ENCODE measurements at places on chromosomes 16 and 17.

GRCh38 chr17:5118219-5118618 lies 2.4 kb downstream of the USP6 start:
- no peak overlapping the region for H3K4me3 ChIP-seq
- H3K27ac ChIP-seq: no peak overlapping the region
- no peak for DNase-seq

DNA sequence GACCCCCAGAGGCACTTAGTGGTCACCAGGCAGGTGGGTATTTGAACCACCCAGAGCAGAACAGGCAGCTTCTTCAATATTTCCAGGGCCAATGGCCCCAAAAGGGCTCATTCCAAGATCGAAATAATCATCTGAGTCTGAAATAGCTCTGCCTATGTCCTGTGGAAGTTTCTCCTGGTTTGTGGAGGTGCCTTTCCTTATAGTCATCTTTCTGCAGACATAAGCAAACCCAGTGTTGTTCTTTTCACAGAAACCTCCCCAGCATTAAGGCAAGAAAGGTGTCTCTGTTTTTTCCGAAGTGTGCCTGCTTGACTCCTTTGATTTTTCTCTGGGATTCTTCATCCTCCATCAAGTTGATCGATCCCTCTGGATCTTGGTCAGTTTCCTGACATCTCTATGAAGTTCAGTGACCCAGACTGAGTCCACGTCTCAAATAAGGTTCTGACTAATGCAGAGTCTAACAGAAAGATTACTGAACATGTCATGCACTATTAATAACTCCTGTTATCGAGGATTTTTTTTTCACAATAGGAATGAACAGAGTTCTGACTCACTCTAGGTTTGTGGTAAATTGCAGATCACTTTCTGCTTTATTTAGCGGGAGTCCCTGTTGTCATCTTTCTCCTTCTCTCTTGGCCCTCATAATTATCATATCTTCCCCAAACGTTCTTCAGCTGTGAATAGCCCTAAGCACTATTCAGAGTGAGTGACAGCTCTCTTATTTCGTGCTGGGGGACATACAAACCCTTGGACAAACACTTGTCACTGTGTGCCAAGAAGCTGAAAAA lies 1.5 kb downstream of the LRRC3C start:
- H3K27me3 ChIP-seq: no peaks in the 10 kb centered on the region
- H3K4me3 ChIP-seq: no peak overlapping the region
- peaks cover 2% of the 10 kb centered on the region for H3K36me3 ChIP-seq
- DNase-seq: peak; percentile 98
- H3K27ac ChIP-seq: peak overlapping the region; percentile 92

GRCh38 chr17:66970797-66971196 lies 6.3 kb downstream of the CACNG4 start:
- H3K4me1 ChIP-seq: peaks cover 4% of the 10 kb centered on the region
- peaks cover 86% of the 10 kb centered on the region for H3K27me3 ChIP-seq
- DNase-seq: no peak
- H3K36me3 ChIP-seq: no peaks in the 10 kb centered on the region
- H3K4me3 ChIP-seq: no peak overlapping the region

- no peaks in the 10 kb centered on the region for H3K27me3 ChIP-seq
- H3K27ac ChIP-seq: no peak overlapping the region
- no peaks in the 10 kb centered on the region for H3K4me1 ChIP-seq
- H3K36me3 ChIP-seq: no peaks in the 10 kb centered on the region
Measured at GRCh38 chr17:12909046-12909445, 108.8 kb downstream of the ELAC2 start.

GRCh38 chr17:8948462-8948861 lies 17.0 kb downstream of the PIK3R5 start:
- H3K27ac ChIP-seq: no peak overlapping the region
- no peaks in the 10 kb centered on the region for H3K36me3 ChIP-seq
- no peak for DNase-seq
- H3K4me3 ChIP-seq: no peak overlapping the region

GRCh38 chr17:66444031-66444430 lies 141.6 kb downstream of the PRKCA start:
- peaks cover 2% of the 10 kb centered on the region for H3K4me1 ChIP-seq
- peaks cover 3% of the 10 kb centered on the region for H3K36me3 ChIP-seq
- no peak for DNase-seq
- no peak overlapping the region for H3K27ac ChIP-seq
- no peaks in the 10 kb centered on the region for H3K27me3 ChIP-seq

GRCh38 chr16:26795184-26795583 lies 271.5 kb upstream of the C16orf82 start:
- no peak overlapping the region for H3K4me3 ChIP-seq
- DNase-seq: no peak
- H3K36me3 ChIP-seq: no peaks in the 10 kb centered on the region

GRCh38 chr16:14627078-14627477 lies 3.0 kb downstream of the PARN start:
- DNase-seq: peak; percentile 19
- no peak overlapping the region for H3K27ac ChIP-seq
- no peak overlapping the region for H3K4me3 ChIP-seq
- H3K4me1 ChIP-seq: peaks cover 3% of the 10 kb centered on the region
- H3K27me3 ChIP-seq: no peaks in the 10 kb centered on the region
- peaks cover 59% of the 10 kb centered on the region for H3K36me3 ChIP-seq

DNA sequence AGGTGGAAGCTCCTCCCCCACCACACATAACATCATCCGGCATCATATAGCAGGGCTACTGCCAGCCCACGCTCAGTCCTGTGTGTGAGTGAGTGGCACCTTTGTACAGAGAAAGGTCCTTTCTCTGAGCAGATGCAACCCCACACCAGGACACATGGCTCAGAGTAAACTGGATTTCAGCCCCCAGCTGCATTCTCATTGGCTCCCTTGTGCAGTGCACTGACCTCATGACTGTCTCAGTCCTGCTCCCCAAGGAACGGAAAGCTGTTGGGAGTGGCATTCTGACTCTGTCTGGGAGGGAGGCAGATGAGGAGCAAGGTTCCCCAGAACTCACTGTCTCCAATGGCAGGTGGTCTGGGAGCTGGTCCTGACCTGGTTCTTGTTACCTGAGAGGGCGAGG lies 244.1 kb downstream of the PHKB start:
- H3K27ac ChIP-seq: no peak overlapping the region
- no peaks in the 10 kb centered on the region for H3K27me3 ChIP-seq
- no peaks in the 10 kb centered on the region for H3K36me3 ChIP-seq

DNA sequence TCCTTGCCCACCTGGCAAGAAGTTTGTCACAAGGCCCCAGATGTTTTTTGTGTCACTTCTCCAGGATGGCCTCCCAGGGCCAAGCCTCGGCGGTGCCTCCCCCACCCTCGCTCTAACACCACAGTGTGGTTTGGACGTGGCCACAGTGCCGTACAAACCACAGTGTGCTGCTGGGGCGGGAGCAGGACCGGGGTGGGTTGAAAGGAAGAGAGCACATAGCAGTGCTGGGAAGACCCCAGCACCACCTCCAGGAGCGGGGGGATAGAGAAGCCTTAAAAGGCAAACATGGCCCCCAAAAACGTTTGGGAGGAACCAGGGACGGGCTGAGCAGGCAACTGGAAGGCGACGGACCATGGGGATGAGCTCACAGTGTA lies 5.0 kb upstream of the BCL6B start:
- peaks cover 4% of the 10 kb centered on the region for H3K27me3 ChIP-seq
- H3K27ac ChIP-seq: no peak overlapping the region
- peaks cover 24% of the 10 kb centered on the region for H3K4me1 ChIP-seq
- H3K36me3 ChIP-seq: peaks cover 24% of the 10 kb centered on the region
- no peak for DNase-seq
- H3K4me3 ChIP-seq: no peak overlapping the region

DNA sequence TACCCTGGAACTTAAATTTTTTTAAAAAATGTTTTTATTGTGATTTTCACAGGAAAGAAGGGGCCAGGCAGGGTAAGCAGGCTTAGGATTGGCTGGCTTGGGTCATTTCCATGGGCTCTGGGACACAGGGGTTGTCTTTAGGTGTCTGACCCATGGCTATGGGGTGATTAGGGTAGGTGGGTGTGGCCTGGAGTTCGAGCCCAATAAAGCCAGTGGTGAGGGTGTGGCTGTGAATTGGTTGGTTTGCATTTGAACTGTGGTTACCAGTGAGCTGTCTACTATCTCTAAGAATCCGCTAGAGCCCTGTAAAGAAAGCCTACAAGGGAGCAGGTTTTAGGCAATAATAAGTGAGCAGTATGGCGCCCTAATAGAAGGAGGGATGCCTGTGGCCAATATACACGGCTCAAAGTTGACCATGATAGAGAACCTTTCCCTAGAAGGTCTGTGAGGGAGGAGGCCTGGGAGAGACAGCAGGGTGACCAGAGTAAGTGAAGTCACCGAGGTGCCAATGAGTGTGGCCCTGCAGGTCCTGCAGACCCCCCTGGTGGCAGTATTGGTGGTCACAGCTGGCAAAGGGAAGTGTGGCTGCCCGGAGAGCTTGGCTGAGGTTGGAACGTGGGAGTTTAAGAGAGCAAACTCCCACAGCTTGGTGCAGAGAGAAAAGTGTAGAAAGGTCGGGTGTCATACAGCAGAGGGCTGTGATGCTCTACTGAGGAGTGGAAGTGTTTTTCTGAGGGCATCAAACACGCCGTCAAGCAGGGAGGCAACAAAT lies 454.0 kb downstream of the WWOX start:
- no peaks in the 10 kb centered on the region for H3K27me3 ChIP-seq
- no peak overlapping the region for H3K4me3 ChIP-seq
- DNase-seq: no peak
- no peak overlapping the region for H3K27ac ChIP-seq
- H3K36me3 ChIP-seq: no peaks in the 10 kb centered on the region

DNA sequence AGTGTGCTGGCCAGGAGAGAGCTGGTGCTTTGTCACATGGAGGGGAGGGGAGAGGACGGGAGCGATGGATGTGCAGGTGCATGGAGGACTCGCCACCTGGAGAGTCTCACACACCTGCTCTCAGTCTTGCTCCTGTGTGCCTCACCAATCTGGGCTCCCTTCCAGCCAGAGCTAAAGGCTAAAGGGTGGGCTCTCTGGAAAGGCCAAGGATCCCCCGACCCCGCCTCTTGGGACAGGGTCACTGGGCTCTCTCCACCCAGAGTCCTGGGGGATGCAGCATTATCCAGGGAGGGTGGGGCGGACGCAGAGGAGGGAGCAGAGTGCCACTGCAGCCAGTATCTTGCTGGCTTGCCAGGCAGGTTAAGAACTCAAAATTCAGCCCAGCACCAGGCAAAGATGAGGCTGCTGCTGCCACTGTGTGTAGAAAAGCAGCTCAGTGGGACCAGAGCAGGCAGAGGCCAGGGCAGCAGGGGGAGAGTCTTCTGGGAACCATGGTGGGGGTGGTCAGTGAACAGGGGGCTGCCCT lies 5.4 kb upstream of the STAT5B start:
- H3K4me3 ChIP-seq: no peak overlapping the region
- peaks cover 8% of the 10 kb centered on the region for H3K4me1 ChIP-seq
- DNase-seq: no peak
- no peak overlapping the region for H3K27ac ChIP-seq

DNA sequence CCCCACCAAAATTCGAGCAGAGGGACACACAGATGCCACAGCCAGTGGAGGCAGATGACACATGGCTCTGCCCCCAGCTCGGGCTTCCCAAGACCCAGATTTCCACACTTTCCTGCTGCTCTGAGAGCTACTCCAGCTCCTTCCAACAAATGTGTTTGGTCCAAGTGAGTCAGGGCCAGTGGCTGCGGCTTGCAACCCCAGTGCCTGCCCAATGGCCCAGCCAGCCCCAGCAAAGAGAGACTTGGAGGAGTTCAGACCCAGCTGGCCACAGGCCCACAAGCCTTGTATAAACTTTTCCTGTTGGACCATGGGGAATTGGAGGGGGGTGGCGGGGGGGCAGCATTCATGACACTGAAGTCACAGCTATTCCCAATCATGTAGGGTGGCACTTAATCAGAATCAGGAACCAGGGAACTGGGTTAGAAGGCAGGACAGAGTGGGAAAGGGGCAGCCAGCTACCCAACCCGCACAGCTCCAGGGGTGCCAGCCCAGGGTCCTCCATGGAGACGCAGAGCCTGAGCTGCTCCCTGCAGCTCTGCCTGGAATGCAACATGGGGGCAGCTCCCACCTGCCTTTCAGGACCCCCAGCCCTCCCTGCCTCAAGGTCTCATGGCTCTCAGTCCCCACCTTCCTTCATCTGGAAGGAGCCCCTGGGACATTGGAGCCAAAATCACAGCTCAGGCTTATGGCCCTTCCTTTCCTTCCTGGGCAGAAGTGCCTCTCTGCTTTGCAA lies 17.5 kb upstream of the C16orf78 start:
- no peak overlapping the region for H3K27ac ChIP-seq
- no peak overlapping the region for H3K4me3 ChIP-seq
- no peaks in the 10 kb centered on the region for H3K4me1 ChIP-seq
- DNase-seq: no peak
- H3K27me3 ChIP-seq: peaks cover 24% of the 10 kb centered on the region

GRCh38 chr17:21283482-21284318 lies 811 bp upstream of the MAP2K3 start:
- H3K4me1 ChIP-seq: peaks cover 51% of the 10 kb centered on the region
- no peaks in the 10 kb centered on the region for H3K27me3 ChIP-seq
- H3K36me3 ChIP-seq: peaks cover 3% of the 10 kb centered on the region
- peak overlapping the region; percentile 70 for H3K4me3 ChIP-seq
- DNase-seq: peak; percentile 53

- no peak overlapping the region for H3K27ac ChIP-seq
- H3K36me3 ChIP-seq: peaks cover 42% of the 10 kb centered on the region
- H3K4me3 ChIP-seq: peak overlapping the region; percentile 98
Measured at GRCh38 chr17:4554441-4554996, 665 bp downstream of the MYBBP1A start.

- no peak for DNase-seq
- no peak overlapping the region for H3K27ac ChIP-seq
- H3K4me3 ChIP-seq: no peak overlapping the region
- peaks cover 82% of the 10 kb centered on the region for H3K36me3 ChIP-seq
- H3K27me3 ChIP-seq: no peaks in the 10 kb centered on the region
Measured at GRCh38 chr17:2691965-2692780, 19.4 kb downstream of the CLUH start.

- H3K4me1 ChIP-seq: peaks cover 7% of the 10 kb centered on the region
- H3K4me3 ChIP-seq: no peak overlapping the region
- H3K36me3 ChIP-seq: peaks cover 71% of the 10 kb centered on the region
- H3K27ac ChIP-seq: no peak overlapping the region
- no peak for DNase-seq
- H3K27me3 ChIP-seq: no peaks in the 10 kb centered on the region
Measured at GRCh38 chr17:38719289-38719942, 10.7 kb upstream of the CISD3 start.

- peak overlapping the region; percentile 56 for H3K4me3 ChIP-seq
- peaks cover 34% of the 10 kb centered on the region for H3K4me1 ChIP-seq
- no peaks in the 10 kb centered on the region for H3K36me3 ChIP-seq
- no peaks in the 10 kb centered on the region for H3K27me3 ChIP-seq
- H3K27ac ChIP-seq: peak overlapping the region; percentile 89
Measured at GRCh38 chr16:49644145-49644463, 211.8 kb downstream of the ZNF423 start.

GRCh38 chr17:35087731-35088355 lies 24.3 kb upstream of the RFFL start:
- no peaks in the 10 kb centered on the region for H3K36me3 ChIP-seq
- no peak for DNase-seq
- peaks cover 20% of the 10 kb centered on the region for H3K4me1 ChIP-seq
- peak overlapping the region; percentile 91 for H3K27ac ChIP-seq
- no peaks in the 10 kb centered on the region for H3K27me3 ChIP-seq
- peak overlapping the region; percentile 85 for H3K4me3 ChIP-seq

DNA sequence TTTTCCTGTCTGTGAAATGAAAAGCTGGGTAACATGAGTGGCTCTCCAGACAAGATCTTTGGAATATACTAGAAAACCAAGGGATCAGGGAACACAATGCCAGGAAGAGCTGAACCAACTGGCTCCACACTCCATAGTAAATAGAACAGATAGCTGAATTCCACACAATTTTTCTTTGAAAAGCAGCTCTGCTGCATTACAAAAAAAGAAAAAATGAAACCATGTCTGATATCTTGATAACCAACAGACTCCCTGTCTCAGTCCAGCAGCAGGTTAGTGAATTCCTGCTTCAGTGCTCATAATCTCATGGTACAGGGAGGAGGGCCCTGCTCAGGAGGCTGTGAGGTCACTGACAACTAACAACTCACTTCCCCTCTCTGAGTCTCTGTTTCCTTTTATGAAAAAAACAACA lies 97.1 kb downstream of the CDH11 start:
- no peaks in the 10 kb centered on the region for H3K4me1 ChIP-seq
- DNase-seq: peak; percentile 59
- no peaks in the 10 kb centered on the region for H3K27me3 ChIP-seq

All from mesenchymal stem cell (in vitro differentiated cells and primary cell).